ENCODE measurements at places on chromosomes 5 and 9. TPM values are rescaled to one million over a fixed set of nuclear protein-coding genes. Genes with fewer than 3 reads are reported as not detected.

Gene CDH18
- 0.05 TPM for polyA plus RNA-seq

Gene PCDHB3
- 0.11 TPM for polyA plus RNA-seq

Gene FAM153A
- polyA plus RNA-seq, result 32.7 TPM

Gene SGTB
- polyA plus RNA-seq, result 6.7 TPM

Gene HSD17B3
- 8.4 TPM for polyA plus RNA-seq

Gene RFESD
- 6.6 TPM for polyA plus RNA-seq

Gene SLC6A19
- polyA plus RNA-seq, result 0.16 TPM

Gene ZNF484
- 2.2 TPM for polyA plus RNA-seq

Gene MYMK
- polyA plus RNA-seq, result 0.39 TPM

Gene HEMGN
- polyA plus RNA-seq, result 4.1 TPM

Gene SPINK1
- polyA plus RNA-seq, result 7.3 TPM

Gene FAM13B
- polyA plus RNA-seq, result 16.9 TPM

Gene OLFM1
- 24.5 TPM for polyA plus RNA-seq

Gene RECK
- 6.6 TPM for polyA plus RNA-seq

Gene SAP30L
- polyA plus RNA-seq, result 29.0 TPM

Gene PCDHA11
- under 0.01 TPM for polyA plus RNA-seq

Gene C5orf58
- 0.48 TPM for polyA plus RNA-seq

Gene FRRS1L
- polyA plus RNA-seq, result 0.07 TPM

Gene TMEM232
- polyA plus RNA-seq, result 2.3 TPM

Gene ARID3C
- polyA plus RNA-seq, result 0.07 TPM

Gene TAF1L
- polyA plus RNA-seq, result under 0.01 TPM

Gene ARHGEF28
- polyA plus RNA-seq, result 7.4 TPM

Gene TMED7
- 25.9 TPM for polyA plus RNA-seq
